ENCODE measurements at places on chromosomes 4 and X.

DNA sequence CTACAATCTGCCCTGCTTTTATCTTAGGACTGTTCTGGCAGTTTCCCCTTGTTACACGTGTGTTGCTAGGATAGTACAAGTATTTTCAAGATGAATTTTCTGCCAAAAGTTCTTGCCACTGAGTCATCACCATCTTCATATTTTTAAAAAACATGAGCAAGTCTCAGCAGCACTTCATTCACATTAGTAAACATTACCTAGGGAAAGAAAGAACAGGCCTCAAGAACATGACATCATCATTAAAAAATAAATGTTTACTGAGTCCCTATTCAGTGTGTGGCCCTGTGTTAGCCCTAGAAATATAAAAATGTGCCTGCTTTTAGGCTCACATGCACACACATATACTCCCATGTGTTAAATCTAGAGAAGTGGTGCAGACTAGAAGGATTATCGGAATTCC, 18.7 kb upstream of the GPC3 start:
- DNase-seq: no peak

- DNase-seq: peak; percentile 71
These were observed at the start of gene FAM50A for GRCh38 chrX:154443992-154444754. FAM50A (plus strand) TSS chrX:154444141; CDS start chrX:154444236, 95 bp downstream.

DNA sequence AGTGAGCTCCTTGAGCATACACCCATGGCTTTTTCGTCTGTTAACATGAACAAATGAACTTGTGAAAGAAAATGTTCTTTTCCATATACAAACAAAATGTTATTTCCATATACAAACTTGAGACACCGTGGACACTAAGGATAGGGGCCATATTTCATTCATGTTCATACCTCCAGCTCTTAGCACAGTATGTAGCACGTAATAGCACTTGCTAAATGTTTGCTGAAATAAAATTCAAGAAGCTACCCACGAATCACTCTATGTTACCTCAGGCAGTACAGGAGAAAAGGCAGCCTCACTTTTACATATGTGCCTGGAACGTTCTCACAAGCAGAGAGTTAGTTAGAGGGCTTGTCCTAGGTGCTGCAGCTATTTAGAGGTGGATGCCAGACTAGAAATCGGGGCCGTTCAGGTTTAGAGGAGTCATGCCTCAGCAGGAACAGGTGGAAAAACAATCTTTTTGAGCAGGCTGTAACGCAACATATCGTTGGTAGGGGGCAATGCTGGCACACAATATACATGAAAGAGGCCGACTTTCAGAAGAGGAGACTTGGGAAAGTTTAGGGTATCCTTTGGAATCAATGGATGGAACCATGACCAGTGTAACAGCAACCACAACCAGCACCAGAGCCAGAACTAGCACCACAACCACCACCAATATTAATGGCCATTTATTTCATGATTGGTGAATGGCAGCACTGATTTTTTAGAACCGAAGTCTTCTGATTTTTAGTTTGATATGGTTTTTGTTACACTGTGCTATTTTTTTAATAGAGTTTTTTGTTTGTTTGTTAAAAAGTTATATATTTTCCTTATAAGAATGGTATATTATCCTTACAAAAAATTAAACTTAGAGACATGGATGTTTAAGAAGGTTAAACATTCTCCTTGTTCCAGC, 14.8 kb upstream of the PAQR3 start:
- no peak for DNase-seq

DNA sequence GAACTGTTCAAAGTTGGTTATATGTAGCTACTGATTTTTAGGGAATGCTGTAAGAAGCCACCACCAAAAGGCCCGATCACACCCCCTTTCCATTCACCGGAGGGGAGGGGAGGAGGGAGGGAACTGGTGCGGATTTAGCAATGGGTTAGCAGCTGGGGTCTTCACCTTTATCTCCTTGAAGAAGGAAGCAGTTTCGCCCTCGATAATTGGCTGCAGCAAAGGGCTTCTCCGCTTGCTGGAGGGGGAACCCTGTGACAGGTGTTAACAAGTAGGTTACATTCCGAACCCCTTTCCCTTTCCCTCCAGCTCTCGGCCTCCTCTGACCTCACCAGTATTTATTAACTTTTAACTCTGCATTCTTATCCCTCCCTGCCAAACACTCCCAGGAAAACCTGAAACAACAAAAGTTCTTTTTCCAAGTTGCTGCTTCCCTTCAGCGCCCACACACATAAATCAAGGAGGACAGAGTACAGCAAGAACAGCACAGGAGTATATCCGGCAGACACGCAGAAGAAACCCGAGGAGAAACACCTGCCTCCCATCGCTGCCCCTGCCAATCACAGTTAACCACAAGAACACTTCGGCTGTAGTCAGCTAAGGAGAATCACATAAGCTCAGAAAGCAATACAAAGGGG, 39.8 kb upstream of the NAP1L5 start:
- peak; percentile 23 for DNase-seq

DNA sequence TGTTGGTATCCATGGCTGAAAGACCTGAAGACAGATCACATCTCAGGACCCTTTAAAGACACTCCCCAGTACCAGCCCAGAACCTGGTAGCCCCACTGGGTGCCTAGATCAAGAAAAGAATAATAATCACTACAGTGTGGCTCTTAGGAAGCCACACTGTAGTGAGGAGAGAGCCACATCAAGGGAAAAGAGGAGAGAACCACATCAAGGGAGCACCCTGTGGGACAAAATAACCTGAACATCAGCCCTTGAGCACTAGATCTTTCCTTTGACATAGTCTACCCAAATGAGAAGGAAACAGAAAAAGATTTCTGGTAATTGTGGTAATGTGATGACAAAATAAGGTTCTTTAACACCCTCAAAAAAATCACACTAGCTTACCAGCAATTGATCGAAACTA, 15.3 kb downstream of the RTL3 start:
- no peak for DNase-seq

GRCh38 chrX:129641941-129642340, 12.8 kb downstream of the APLN start:
- no peak for DNase-seq

DNA sequence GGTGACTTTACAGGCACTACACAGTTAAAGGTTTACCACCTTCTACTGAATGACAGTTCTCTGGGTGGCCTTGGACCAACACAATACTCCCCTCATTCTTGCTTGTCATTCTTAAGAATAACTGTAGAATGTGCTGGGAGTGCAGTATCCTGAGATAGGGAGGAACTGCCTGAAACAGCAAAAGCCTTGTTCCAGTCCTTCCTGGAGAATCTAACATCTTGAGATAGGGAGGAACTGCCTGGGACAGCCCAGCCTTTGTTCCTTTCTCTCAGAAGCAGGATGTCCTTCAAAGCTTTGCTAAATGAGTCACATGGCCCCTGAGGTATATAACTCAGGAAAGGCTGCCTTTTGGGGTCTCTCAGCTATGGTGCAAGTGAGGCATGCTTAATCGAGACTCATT, 145.7 kb upstream of the MBNL3 start:
- DNase-seq: no peak

- no peak for DNase-seq
These were observed 22.8 kb upstream of the NAT8L start for GRCh38 chr4:2036327-2036726.

DNA sequence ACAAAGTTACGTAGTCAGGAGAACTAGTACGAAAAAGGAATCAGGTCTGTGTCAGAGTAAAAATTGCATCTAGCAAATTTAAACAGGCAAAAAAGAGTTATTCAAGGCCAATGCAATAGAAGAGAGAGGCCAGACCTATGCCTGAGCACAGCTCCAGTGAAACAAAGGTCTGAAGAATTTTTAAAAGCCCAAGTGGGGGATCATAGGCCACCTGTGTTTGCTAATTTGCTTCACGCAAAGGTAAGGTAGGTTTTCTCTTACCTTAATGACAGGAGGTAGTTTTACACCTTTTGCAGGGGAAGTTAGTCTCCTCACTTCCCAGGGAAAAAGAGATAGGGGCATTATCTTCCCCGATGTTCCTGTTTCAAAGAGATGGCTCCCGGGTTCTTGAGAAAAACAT, 448.6 kb upstream of the TECRL start:
- no peak for DNase-seq

DNA sequence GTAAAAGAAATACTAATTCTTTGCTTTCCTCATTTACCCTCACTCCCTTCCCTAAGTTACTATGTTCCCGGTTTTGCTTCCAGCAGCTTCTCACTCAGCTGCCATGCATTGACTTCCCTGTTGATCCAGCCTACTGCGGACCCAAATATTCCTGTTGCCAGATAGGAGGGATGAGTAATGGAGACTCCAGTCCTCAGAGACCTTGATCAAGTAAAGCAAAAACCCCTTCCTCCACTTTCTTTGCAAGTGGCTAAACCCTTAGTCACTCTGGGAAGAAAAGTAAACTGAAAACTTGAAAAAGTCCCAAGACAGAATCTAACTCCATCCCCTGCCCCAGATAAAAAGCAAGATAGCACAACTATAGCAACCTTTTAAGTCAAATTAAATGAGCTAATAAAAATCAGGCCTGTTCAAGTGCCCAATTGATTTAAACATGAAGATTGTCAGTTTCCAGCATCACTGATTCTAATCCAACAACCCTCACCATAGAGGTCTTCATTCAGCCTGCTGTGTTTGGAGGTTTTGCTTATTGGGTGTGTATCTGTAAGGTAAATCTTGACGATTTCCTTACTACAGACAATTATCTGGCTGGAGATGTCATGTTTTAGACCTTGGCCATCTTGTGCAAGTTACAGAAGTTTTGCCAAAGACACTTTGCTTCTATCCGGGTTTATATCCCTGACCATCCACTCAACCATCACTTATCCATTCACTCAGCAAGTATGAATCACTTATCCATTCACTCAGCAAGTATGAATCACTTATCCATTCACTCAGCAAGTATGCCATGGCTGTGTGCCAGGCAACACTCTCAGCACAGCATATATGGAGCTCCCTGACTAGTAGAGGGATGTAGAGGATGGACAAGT, 17.6 kb downstream of the FGFBP1 start:
- no peak for DNase-seq

DNA sequence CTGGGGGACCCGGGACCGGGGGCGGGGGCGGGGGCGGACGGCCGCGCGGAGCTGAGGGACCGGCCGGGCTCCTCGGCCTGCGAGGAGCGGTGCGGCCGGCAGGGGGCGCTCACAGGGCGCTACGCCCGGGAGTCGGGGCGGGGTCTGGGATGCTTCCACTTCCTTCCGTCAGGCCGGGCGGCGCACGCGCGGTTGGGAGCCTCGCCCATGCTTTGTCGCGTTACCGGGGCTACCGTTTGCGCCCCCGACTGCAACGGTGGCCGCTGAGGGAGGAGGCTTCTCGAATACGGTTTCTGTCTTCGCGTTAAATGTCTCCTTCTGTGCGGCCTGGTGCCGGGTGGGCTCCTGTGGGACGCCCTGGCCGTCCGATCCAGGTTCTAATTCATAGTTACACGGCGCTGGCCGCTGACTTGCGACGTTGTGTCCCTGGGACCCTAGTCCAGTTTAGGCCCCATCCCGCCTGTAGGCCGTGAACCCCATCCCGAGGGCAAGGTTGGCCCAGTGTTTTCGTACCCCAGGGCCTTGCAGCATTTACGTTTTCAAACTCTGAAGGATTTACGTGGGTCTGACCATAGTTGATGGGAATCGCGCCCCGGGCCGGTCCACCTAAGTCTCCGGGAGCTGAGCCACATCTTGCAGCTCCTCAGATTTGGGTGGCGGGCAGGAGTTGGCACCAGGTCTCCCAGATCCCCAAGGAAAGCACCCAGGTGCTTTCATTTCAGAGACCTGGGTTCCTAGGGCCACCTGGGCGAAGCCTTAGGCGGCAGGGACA, 549 bp downstream of the MSL3 start:
- peak; percentile 90 for DNase-seq

- no peak for DNase-seq
These were observed 22.6 kb downstream of the FGFRL1 start for GRCh38 chr4:1033840-1034551.

GRCh38 chr4:171031338-171031737, 781.9 kb upstream of the GALNTL6 start:
- no peak for DNase-seq

DNA sequence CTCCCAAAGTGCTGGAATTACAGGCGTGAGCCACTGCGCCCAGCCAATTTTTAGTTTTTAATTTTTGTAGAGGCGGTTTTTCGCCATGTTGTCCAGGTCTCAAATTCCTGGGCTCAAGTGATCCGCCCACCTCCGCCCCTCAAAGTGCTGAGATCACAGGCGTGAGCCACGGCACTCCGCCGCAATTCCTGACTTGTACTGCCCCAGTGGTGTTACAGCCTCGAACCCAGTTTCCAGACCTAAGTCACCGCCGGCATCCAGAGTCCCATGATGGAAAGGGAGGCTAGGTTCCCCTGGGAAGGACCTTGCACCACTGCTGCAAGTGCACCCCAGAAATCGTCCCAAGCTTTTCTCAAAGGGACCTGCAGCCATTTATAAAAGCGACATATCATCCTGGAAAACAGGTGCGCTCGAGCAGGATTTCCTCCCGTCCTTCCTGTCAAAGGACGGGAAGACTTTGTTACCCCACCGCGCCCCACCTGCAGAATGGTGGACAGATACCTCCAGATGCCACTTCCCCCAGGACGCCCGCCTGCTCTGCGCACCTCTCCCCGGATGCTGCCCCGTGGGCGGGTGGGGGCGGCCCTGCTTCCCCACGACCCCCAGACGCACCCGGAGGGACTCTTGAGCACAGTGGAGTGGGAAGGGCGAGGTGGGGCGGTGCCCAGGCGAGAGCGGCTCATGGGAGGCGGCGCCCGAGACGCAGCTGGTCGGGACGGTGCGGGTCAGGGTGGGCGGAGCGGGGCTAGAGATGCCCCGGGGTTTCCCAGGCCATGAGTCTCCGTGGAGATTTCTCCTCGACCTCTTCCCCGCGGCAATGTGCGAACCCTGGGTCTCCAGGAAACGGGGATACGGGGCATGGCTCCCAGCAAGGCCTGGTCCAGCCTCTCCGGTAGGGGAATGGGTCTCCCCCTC, 947 bp upstream of the RPL10 start:
- DNase-seq: peak; percentile 82

DNA sequence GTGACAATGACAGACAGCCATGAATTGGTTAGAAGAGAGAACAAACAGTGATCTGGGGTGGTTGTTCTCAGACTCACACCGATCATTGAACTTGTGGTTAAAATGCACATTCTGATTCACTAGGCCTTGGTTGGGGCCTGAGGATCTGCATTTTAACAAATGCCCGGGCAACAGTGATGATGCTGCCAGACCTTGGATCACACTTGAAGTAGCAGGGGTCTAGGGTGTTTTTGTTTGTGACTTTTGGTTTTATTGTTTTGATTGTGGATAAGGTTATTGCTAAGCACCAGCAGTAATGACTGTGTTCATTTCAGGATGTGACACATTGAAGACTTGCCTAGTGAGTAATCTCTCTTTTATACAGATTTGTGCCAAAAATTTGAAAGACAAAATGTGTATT, 36.5 kb downstream of the TXLNG start:
- DNase-seq: no peak

- DNase-seq: no peak
These were observed 72.0 kb upstream of the GPRIN3 start for GRCh38 chr4:89379511-89380044.

DNA sequence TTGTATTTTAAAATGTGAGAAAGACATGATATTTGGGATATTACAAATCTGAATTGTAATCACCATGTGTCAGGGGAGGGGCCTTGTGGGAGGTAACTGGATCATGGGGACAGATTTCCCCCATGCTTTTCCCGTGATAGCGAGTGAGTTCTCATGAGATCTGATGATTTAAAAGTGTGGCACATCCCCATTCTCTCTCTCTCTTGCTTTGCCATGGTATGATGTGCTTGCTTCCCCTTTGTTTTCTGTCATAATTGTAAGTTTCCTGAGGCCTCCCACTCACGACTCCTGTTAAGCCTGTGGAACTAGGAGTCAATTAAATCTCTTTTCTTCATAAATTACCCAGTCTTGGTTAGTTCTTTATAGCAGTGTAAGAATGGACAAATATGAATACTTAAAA, 39.0 kb downstream of the CCDC158 start:
- no peak for DNase-seq
